ENCODE measurements at places on chromosomes 3 and 15.

- DNase-seq: no peak
These were observed 882 bp downstream of the CADM2 start for GRCh38 chr3:84959470-84960271.

- DNase-seq: no peak
These were observed 38.8 kb upstream of the BNC1 start for GRCh38 chr15:83323296-83323711.

GRCh38 chr3:113557374-113557773 lies 25.0 kb downstream of the SIDT1 start:
- DNase-seq: no peak

DNA sequence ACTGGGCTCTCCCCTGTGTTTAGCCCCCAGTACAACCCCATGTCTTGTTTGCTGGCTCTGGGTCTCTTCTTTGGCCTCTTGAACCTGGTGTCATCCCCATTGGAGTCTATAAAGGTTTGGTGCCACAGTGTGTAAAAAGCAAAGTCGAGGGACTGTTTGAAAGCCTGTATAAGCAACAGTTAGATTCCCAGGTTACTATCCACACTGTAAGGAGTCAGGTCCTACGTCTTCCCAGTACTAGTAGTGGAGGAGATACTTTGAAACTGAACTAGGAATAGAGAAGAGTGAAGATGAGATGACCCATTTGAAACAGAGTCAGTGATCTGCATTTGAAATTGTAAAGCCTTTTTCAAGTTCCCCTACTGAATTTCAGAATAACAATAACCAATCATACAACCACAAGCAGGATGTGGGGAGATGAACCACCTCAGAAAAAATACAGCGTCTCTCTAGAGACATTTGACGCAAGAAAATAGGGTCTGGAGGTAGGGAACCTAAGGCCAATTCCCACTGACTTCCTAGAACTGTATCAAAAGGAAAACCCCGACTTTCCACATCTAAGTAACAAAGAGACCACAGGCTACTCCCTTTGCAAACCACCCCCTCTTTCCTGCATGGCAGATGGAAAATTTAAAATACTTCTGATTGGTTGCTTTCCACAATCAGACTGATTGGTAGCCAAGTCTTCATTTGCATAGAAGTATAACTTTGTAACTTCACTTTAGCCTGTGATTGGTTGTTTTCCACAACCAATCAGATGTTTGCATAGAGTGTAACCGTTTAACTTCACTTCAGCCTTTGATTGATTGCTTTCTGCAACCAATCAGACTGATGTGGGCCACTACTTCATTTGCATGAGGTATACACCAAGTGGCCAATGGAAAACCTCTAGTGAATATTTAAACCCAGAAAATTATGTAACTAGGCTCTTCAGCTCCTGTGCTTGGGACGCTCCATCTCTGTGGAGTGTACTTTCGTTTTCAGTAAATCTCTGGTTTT lies 49.9 kb upstream of the NEDD4 start:
- no peak for DNase-seq

DNA sequence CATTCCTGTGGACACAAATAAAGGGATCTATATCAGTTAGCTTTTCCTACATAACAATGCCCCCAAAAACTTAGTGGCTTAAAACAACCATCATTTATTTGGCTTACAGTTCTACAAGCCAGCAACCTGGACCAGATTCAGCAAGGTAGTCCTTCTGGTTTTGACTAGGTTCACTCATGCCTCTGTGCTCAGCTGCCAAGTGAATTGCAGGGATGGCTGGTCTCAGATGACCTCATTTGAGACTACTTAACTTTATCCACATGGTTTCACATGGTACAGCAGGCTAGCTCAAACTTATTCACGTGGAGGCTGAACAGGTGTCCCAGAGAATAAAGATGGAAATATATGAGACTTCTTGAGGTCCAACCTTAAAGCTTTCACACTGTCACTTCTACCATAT lies 119.3 kb upstream of the BFSP2 start:
- DNase-seq: no peak

DNA sequence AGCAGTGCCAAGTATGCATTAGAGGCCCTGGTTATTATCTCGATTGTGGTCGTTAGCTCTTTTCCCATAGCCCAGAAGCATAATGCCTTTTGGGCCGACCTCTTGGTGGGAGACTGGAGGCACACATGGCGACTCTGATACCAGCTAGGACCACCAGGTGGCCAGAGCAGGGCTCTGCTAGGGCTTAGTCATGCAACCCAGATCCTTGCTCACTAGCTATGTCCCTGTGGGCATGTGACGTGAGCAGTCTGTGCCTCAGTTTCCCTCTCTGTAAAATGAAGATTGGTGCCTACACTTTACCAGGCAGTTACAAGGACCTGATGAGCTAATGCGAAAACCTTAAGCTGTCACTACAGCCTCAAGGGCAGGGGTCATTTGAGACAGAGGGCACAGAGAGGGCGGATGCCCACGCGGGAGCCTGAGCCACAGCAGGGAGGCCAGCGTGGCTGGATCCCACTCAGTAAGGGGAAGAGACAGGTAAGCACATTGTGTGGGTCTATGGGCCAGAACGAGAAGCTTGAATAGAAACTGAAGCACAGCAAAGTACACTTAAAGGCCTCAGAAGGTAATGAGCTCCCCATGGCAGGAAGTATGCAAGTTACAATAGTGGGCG lies 8.8 kb downstream of the KLF15 start:
- DNase-seq: no peak

- DNase-seq: peak; percentile 57
These were observed 718 bp downstream of the SPG11 start for GRCh38 chr15:44662478-44663409.

GRCh38 chr3:152084441-152085158 lies 184.1 kb upstream of the MBNL1 start:
- DNase-seq: no peak

GRCh38 chr3:168152149-168152548 lies 56.4 kb upstream of the GOLIM4 start:
- DNase-seq: no peak

GRCh38 chr15:65067317-65067644 lies 510 bp downstream of the RASL12 start:
- no peak for DNase-seq

- DNase-seq: no peak
These were observed 60.3 kb downstream of the TGFBR2 start for GRCh38 chr3:30666572-30667279.

DNA sequence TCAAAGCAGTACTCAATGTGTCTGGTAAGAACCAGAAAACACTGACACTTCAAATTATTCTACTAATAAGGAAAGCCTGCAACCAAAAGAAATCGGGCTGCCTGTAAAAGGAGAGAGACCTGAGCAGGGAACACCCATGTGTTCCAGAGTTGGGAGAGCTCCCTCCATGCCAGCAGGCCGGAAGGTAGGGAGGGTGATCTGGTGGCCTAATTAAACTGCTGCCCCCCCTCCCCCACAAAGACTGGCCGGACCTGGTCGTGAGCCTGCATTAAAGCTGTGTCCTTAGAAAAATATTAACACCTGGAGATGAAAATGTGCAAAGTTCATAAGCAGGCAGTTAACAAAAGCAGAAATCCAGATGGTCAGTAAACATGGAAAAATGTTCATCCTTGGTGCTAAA lies 170.6 kb upstream of the BHLHE40 start:
- DNase-seq: no peak

- DNase-seq: no peak
These were observed 156.1 kb downstream of the STAG1 start for GRCh38 chr3:136595913-136596697.

DNA sequence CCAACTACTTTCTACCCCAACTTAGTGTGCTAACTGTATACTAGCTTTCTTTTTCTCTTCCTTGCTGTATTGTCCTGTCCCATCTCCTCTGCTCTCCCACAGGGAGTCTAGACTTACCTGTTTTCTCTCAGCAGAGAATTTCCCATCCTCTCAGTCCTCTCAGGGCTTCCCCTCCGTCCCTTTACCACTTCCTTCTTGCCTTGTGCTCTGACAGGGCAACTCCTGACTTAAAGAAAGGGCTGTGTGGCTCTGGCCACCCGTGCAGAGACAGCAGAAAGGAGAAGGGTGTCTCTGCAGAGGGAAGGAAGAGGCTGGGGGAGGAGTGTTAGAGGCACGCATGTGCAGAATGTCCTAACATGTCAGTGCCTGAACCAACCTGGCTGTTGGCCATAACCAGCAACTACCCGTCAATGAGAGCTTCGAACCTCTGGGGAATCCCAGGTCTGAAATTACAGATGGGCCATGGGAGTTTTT lies at the start of gene GCSAM:
Gene GCSAM, minus strand, starts transcription at position 274 of the 474 bp plus-strand sequence. Its CDS starts 128 bp downstream, at position 146.
- DNase-seq: peak; percentile 49

DNA sequence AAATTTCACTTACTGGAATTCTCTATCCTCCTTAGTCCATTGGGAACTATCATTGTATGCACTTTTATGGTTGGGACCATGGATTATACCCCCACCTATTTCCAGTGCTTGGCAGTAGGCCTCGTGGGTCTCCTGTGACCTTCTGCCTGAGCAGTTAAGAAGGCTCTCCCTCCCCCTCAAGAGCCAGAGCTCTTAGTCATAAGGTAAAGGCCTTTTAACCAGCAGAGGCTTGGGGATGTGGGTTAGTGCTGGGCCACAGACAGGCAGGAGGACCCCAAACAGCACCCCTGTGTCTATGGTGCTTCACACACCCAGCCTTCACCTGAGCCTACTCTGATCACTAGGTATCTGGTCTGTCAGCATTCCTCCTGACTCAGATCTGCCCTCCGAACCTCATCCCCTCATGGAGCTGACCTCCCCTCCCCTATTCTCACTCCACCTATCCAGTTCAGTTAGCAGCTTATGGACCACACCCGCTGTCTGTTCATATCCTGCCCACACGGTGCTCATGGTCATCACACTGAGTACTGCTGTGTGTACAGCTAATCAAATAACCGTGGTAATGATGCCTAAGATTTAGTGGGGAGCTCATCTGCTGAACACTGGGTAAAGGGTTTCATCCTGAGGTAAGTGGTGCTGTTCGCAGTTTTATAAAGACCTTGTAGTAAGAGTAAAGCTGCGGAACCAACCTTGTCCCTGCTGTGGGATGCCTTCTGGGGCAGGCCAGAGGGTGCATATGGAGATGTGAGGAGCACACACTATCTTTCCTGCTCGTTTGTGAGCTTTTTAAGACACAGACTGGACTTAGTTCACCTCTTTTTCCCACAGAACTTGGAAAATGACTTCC lies 40.9 kb downstream of the KLHL18 start:
- no peak for DNase-seq

GRCh38 chr3:134709076-134709475 lies 58.3 kb upstream of the KY start:
- no peak for DNase-seq

- no peak for DNase-seq
These were observed 52.7 kb upstream of the SPTSSB start for GRCh38 chr3:161423911-161424522.

DNA sequence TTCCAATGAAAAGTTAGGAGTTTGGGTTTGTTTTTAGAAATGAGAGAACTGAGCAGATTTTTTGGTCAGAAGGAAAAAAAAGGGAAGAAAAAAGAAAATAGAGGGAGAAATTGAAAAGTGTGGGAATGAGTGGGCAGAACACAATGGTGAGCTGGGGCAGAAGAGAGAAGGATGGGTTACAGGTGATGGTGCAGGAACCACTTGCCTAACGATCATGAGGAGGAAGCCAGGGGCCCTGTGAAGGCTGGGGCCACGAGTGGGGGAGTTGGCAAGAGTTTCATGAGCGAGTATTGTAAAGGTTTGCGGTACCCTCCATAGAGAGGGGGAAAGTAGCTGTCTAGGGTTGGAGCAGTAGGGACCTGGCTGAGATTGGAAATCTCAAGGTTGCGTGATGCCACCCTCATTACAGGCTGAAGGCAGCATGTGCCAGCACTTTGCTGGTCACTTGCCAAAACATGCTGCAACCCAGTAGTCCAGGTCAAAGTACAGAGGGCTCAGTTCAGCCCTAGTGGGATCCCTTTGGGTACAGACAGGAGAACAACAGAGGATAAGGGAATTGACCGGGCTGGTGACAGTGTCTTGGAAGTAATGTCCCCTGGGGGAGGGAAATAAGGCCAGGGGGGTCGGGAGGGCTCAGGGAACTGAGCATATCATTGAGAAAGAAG lies 6.6 kb downstream of the IVD start:
- no peak for DNase-seq

GRCh38 chr15:65971741-65971995 lies 102.4 kb downstream of the RAB11A start:
- DNase-seq: no peak

- DNase-seq: no peak
These were observed 232.9 kb downstream of the MEIS2 start for GRCh38 chr15:36867436-36867835.

DNA sequence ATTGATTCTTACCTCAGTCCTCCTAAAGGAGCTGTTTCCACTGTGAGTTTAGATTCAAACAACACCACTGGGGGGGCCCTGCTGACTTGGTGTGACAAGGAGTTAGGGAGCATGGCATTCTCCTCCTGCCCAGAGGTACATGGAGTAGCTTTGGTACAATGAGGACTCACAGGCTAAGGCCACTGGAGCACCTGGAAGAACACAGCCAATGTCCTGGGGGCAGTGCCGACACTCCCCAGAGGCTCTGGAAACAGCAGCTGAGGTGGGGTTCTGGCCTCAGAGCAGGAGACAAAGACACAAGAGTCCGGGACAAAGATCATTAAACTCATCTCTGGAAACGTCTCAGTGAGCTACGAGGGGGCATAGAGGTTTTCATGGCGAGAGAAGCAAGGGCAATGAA lies 69.7 kb upstream of the POMGNT2 start:
- no peak for DNase-seq

DNA sequence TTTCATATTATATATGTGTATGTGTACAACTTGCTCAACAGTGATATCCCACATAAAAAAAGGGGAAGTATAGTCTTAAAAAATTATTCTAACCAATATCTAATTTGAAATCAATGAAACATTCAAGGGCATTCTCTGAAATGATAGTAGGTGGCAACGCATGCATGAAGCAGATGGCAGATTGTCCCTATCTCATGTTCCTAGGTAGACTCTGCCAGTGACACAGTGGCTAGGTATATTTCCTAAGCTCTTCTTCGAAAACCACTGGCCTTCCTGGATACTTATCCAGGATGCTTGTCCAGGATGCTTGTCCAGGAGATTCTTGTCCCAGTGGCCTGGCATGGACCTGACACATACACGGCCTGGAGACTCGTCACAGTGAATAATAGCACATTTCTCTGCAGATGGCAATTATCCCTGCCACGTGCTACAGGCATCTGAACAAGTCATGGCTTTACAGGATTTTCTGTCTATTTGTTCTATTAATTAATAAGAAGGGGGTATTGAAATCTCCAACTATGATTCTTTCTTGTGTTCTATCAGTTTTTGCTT lies 54.9 kb downstream of the OCA2 start:
- DNase-seq: no peak

DNA sequence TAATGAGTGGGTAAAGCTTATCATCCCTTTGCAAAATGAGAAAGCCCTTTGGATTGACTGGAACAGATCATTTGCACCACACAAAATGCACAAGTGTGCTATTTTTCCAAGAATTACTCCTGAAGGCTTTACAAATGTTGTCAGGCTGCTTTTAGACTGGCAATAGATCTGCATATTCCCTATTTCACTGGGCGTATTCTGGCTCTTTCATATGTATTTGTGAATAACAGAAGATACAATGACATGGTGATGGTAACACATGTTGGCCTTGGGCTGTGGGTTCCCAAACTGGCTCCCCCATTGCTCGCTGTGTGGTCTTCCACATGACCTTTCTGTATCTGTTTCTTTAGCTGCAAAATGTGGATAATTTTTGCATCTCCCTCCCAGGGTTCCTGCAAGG lies 303.4 kb upstream of the CHRM5 start:
- DNase-seq: no peak

GRCh38 chr3:60190073-60190472 lies 1061.2 kb downstream of the FHIT start:
- DNase-seq: no peak

- DNase-seq: no peak
These were observed 185.6 kb downstream of the FAM43A start for GRCh38 chr3:194871143-194871863.

Data from stimulated activated CD4-positive, alpha-beta T cell treated with anti-CD3 and anti-CD28 coated beads, TNF-alpha, amount 100 ng/mL, for 1 hour (primary cell).